ENCODE measurements at places on chromosomes 11 and 22.

GRCh38 chr11:80958361-80958760 is 1517.5 kb upstream of the TENM4 start:
- DNase-seq = no peak

GRCh38 chr11:121248496-121248895 is 44.1 kb upstream of the SC5D start:
- DNase-seq = no peak

- DNase-seq = peak; percentile 61
Observed at GRCh38 chr11:8566613-8567210, 27.3 kb downstream of the STK33 start.

- peak; percentile 48 for DNase-seq
Observed at GRCh38 chr11:70467201-70468085, 69.1 kb downstream of the CTTN start.

- no peak for DNase-seq
Observed at GRCh38 chr11:134407923-134408322, 4.1 kb downstream of the B3GAT1 start.

- DNase-seq = no peak
Observed at GRCh38 chr11:68296344-68297051, 15.9 kb upstream of the LRP5 start.

DNA sequence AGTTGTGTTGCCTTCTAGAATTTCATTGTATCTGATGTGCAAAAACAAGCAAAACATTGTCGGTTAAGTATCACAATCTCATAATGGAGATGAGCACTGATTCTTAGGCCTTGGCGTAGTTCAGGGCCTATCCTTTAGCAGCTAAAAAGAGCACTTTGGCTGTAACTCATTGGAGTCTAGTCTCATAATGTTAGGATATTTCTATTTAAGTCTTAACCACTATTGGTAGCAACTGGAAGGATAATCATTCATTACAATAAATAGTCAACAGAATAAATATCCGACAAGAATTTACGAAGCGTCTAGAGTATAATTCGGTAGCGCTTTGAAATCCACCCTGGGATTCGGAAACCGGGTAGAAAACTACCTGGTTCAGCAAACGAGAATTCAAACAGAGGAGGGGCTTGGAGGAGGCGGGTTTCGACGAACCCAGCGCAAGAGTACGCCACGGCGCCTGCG is 461 bp upstream of the EED start:
- DNase-seq = no peak

DNA sequence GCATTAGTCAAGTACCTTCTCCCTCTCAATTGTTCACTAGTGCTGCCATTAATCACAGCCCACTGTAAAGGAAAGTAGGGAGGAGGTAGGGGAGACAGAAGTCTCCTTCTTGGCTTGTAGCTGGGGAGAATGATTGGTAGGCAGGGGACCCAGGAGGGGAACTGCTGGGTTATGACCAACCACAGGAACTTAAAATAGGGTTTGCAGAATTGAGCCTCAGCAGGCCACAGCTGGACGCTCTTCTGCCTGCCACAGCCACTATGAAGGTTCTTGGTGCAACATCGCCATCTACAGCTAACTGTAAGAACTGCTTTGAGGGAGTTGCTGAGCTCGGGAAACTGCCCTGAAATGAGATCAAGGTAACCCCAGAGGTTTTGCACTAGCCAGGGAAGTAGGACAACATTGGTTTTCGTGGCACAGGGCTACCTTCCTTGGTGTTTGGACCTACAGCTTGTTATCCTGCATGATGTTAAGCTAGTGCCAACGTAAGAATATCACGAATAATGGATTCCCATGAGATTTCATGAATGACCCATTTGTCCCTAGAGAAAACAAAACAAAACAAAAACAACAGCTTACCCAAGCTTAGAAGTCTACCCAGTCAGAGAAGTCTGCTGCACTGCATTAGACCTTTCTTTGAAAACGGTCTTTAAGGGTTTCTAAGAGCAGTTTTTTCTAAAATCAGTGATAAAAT is 787.1 kb upstream of the API5 start:
- DNase-seq = peak; percentile 98

- DNase-seq = no peak
Observed at GRCh38 chr22:47604563-47604962, 842.1 kb downstream of the TBC1D22A start.

- DNase-seq = no peak
Observed at GRCh38 chr11:128981254-128981653, 38.6 kb upstream of the TP53AIP1 start.

DNA sequence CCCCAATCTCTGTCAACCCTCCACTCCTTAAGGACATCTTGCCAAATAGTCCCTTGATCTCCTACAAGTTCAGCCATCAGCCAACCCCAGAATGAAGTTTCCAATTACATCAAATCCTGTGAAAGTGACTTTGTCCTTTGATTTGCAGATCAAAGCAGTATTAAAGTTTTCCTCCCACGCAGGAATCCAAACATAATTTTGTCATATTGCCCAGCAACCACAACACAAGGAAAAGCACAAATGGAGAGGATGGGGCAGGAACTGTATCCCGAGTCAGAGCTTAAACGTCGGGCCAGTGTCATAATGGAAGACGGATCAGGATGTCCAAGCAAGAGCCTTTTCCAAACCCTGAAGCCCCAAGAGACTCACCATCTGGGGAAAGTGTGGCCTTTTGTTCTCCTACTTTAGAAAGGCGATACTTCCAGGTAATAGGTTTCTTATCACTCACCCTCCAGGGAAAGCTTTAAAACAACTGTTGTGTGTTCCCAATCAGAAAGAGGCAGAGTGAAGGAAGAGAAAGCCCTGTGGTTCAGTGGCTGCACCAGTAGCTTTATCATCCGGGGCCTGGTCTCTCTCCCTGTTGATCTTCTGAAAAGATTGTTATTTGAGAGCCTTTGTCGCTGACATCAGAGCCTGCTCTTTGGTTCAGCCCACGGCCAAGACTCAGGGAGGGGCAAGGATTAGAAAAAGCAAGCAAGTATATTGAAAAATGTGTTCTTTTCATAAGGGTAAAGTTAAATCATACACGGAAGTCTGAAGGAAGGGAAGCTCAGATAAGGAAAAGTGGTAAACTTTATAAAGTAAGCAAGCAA is 41.7 kb downstream of the EXPH5 start:
- DNase-seq = no peak

DNA sequence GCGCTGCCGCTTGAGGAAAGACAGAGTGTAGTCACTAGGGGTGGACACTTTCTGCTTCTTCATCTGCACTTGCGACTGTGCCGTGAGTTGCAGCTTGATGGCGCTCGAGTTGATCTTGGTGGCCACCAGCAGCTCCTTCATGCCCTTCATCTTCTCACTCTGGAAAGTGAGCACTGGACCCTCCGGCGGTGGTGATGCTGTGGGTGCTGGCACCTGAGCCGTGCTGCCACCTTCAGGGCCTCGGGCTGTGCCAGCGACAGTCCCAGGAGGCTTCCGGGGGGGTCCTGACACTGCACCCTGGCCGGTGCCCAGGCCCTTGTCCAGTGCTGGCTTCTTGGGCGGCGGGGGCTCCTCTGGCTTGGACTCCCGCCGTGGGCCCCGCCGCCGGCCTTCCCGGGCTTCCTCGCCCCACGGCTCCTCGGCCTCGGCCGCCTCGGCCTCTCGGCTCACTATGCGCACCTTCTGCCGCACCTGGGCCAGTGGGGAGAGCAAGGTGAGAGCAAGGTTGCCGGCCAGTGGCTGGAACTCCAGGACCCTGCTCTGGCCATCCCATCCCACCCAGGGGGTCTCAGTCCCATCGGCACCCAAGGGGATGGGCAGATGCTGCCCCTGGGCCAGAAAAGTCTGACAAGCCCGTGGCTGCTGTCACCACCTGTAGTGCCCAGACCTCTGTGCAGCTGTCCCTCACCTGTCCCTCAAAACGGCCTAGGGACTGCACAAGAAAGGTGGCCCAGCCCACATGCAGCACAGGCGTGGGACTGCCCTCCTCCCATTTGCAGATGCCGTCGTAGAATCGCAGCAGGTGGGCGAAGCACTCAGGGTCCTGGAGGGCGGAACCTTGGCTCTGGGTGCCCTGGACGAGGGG is 1.6 kb upstream of the MAP4K2 start:
- no peak for DNase-seq

DNA sequence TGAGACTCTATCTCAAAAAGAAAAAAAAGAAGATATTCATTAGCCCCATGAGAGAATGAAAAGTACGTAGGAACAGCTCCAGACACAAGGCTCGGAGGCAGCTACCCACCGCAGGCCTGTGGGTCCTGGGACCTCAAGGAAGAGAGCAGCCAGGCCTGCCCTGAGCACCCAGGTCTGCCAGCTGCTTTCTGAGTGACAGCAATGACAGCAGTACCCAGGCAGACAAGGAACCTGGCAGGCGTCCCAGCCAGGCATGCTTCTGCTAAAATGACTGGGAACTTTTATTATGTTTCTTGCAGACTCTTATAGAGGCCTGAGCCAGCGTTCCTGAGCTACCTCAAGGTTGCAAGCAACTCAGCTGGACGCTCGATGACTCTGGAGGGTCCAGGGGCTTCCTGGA is 31.6 kb downstream of the CPT1A start:
- DNase-seq = peak; percentile 1

GRCh38 chr11:68321293-68322051 is 9.1 kb downstream of the LRP5 start:
- no peak for DNase-seq

- no peak for DNase-seq
Observed at GRCh38 chr11:120068114-120068573, 69.8 kb downstream of the TRIM29 start.

DNA sequence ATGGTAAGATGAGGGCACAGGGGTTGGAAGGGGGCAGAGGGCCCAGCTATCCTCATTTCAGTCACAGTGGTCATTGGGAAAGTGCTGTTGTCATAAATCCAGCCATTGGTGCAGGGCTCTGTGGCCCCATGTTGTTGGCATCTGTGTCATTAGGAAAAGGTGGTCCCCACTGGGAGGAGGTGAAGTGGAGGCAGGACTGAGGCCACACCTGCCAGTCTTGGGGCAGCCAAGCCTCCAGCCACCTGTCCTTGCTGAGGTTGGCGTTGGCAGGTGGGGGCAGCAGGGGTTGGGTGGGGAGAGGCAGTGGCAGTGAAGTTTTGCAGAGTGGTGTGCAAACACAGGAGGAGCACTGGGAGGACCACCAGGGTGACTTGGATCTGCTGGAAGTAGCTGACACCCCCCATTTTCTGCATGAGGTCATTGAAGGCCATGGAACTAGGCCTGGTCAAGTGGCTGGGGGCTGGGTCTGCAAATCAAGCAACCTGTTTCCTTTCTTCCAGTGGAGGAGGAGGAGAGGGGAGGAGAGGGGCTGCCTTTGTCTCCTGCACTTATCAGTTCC is 25.3 kb downstream of the SLC22A6 start:
- no peak for DNase-seq

- no peak for DNase-seq
Observed at GRCh38 chr11:7632211-7632610, 41.1 kb downstream of the CYB5R2 start.

GRCh38 chr11:10688401-10688800 is 5.2 kb downstream of the IRAG1 start:
- DNase-seq = no peak

DNA sequence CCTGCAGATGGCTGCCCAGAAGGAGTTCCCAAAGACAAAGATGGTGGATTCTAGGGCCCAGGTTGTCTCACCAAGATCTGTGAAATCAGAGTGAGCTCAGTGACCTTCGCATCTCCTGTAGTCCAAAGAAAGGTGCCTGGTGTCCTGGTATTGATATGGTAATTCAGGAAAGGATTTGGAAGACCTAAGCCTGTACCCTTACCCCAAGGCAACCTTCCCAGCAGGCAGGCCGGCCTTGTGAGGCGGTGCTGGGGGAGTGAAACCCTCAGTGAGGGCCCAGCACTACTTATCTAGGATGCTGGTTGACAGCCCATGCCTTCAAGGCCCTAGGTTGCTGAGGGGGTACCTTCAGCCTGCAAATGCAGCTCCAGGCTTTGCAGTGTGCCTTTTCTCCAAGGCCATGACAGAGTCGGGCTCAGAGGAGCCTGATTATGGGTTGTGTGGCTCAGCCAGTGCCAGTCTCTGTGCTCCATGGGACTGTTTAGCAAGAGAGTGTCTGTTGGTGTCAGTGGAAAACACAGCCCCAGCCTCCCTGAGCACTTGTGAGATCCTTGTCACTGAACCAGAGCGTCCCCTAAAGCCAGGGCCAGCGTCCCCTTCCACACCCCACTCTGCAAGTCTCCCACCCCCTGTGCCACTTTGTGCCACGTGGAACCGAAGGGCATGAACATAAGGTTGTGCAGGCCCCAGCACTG is 72.8 kb upstream of the MYOD1 start:
- DNase-seq = no peak

GRCh38 chr11:12278766-12279671 is 98.4 kb upstream of the PARVA start:
- DNase-seq = no peak

- no peak for DNase-seq
Observed at GRCh38 chr11:19290356-19290755, 49.6 kb upstream of the E2F8 start.

- DNase-seq = no peak
Observed at GRCh38 chr11:122697636-122698167, 42.2 kb downstream of the UBASH3B start.

DNA sequence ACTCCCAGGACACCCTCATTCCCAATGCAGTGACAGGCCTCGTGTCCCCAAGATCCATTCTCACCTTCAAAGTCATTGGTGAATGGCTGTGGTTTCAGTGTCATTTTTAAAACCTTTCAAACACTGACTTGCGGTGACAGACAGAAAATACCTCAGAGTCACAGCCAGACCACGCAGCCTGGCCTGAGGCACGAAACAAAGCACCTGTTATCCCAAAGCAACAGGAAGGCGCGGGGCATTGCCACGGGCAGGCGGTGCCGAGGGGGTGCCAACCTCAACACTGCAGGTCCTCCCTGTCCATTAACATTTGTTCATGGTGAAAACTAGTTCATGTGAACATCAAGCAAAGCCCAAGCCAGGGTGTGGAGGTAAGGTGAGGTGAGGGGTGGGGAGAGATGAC is 38.2 kb downstream of the RPUSD4 start:
- no peak for DNase-seq

DNA sequence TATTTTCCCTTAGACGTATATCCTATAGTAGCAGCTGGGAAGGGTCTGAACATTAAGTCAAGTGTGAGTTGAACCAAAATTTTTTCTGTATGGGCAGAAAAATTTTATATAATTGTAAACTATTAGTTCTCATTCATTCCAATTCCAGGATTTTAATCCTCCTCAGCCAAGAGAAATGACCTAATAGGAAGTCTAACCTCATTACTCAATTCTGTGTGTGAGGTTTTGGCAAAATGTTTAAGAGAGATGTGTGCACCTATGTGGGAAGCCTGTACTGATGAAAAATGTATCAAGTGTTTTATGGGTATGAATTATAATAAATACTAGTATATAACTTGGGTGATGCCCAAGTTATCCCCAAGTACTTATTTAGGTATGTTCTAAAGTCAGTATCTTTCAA is 311.6 kb upstream of the PITPNB start:
- no peak for DNase-seq

Measured in NCI-H1105 treated with DMSO at 0.1 percent for 48 hours (cell line).